Stimulated activated CD8-positive, alpha-beta memory T cell treated with anti-CD3 and anti-CD28 coated beads, Interleukin-7, amount 100 ng/mL, for 24 hours (primary cell): ENCODE measurements at places on chromosomes 12 and 14.

- DNase-seq: no peak
Observed at GRCh38 chr12:116078396-116078795, 199.1 kb downstream of the MED13L start.

DNA sequence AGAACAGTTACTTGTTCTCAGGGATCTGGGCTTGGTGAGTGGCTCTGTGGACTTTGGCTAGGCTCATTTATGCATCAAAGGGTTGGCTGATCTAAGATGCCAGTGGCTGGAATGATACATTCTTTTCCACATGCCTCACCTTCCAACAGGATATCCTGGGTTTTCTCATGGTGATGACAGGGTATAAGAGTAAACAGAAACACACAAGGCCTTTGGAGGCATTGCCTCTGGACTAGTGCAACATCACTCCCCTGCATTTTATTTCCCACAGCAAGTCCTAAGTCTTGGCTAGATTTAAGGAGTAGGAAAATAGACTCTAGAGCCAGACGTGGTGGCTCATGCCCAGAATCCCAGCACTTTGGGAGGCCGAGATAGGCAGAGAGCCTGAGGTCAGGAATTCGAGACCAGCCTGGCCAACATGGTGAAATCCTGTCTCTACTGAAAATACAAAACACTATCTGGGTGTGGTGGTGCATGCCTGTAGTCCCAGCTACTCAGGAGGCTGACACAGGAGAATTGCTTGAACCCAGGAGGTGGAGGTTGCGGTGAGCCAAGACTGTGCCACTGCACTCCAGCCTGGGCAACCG, 47.9 kb downstream of the RPH3A start:
- DNase-seq: no peak

GRCh38 chr12:109870648-109871047, 9.7 kb downstream of the GLTP start:
- DNase-seq: no peak

DNA sequence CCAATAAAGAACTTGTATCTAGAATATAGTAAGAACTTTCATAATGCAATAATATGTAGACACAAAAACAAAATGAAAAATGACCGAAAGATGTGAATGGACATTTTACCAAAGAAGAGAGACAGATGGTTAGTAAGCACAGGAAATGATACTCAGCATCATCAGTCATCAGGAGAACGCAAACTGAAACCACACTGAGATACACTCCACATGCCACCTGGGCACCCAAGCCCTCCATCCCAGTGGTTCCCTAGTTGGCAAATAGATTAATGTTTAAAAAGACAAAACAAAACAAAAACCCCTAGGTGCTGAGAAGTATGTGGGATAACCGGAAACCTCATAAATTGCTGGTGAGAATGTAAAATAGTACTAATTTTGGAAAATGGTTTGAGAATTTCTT, 26.8 kb upstream of the VPS33A start:
- no peak for DNase-seq

DNA sequence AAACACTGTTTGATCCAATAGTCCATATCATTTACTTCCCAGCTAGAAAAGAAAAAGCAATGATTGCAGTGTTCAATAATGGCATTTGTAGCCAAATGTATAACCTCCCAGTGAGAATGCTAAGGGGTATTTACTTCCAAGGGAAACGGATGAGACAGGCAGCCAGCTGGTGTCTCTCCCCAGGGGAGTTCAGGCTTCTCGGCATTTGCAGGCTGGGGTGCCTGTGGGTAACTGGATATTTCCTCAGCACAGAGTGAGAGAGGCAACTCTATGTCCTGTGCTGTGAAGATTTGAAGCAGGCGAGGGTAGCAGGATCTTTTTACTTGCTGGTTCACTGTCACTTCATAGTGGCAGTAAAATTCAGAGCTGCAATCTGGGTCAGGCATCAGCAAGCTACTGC, 1455.6 kb upstream of the TMEM132C start:
- DNase-seq: no peak

DNA sequence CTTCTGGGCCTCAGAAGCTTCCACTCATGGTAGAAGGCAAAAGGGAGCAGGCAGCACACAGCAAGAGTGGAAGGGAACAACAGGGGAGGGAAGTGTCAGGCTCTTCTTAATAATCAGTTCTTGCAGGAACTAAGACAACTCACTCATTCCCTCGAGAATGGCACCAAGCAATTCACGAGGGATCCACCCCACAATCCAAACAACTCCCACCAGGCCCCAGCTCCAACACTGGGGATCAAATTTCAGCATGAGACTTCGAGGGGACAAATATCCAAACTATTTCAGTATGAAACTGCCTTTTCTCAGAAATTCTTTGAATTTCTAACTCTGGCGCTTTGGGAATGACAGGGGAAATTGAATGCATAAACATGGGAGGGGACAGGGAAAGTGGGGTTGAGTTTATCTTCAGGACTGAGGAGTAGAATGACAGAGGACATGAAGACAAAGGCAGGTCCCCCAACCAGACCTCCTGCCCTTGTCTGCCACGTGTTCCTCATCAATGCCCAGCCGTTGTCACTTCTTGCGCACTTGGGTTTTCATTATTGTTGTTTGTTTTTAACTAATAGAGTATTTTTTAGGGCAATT, 24.6 kb upstream of the APOF start:
- DNase-seq: no peak

DNA sequence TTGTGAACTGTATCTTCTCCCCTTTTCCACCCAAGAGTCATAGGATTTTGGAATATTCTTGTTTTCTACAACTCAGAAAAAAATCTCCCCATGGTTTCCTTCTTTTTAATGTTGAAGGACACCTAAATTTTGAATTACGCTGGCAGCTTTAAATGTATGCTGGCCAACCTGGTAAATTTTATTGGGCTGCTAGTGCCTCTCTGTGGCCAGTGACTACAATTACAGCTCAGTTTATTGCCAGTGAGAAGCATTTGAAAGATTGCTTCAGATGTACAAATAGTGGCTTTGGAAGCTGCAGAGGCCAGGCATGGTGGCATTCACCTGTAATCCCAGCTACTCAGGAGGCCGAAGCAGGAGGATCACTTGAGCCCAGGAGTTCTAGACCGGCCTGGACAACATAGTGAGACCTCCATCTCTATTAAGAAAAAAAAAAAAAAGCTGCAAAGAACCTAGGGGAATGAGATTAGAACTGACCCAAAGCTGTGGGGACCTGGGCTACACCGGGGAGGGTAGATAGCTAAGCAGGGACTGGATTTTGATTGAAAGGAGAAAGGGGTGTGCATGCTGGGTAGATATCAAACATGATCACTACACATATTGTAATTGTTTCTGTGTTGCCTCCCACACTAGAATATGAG, 7.6 kb upstream of the RAB21 start:
- DNase-seq: no peak

DNA sequence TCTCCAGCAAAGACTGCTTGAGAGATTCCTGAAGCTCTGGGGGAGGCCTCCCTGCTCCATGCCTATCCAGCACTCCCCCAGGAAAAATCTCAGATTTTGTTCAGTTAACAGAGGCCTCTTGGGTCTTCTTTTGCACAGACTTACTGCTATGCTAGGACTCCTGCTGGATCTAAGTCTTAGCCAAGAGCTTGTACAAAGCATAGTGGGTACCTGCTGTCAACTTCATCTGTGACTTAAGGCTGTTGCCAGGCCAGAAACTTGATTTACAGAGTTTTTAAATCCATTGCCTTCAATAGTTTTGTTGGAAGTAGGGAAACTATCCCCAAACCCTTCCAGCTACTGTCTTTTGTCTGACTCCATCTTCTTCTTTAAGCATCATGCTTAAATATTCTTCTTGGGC, 140.5 kb downstream of the SMOC1 start:
- DNase-seq: no peak

DNA sequence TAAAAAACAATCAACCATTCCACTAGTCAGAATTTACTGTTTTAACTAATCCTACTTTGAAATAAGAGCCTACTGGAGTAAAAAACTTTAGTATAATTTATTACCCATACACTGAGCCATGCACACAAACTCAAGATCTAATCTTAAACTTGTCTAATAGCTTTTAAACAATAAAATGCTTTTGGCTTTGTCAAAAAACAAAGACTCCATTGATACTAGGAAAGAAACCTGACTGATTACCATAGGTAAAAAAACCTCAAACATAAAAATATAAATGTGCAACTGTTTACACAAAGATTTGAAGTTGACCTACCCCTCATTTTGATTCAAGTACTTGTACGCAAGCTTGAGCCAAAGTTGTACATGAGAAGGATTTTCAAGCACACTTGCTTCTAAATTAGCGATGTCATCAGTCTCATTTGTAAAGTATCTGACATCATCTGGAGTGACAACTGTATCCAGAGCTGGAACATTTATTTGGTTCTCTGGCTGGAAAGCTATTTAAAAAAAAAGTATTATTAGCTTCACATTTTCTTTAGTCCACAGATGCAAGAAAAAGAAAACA, 36.1 kb downstream of the ZFC3H1 start:
- no peak for DNase-seq

GRCh38 chr12:10361622-10362021, 28.2 kb downstream of the KLRK1 start:
- no peak for DNase-seq

DNA sequence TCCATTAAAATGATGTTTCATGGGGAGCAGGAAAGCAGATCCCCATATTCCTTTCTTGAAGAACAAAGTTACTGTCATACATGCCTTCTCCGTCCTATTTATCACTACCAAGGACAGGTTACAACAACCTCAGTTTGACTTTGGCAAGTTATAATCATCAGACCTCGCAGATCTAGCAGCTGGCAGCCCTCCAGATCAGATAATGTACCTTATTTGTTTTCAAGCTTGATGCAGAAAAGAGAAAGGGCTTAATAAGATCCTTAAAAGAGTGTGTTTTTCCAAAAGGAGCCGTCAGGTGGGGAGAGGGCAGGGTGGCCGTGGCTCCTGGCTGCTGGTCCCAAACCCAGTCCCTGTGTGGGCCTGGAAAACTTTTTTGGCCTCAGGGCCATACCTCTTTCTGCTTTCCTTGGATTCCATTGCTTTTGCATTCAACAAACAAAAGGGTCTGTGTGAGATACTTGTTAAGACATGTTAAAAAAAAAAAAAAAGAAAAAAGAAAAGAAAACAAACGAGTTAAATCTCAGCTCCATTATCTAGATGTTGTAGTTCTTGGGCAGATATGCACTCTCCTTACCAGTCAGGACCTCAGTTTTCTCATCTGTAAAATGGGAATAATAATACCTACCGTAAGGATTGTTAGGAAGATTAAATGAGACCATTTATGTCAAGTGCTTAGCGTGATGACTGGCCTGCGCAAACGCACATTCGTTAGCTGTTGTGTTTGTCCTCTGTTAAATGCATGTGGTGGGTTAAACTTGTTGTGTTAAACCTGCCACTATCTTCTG, 64.6 kb downstream of the B4GALNT3 start:
- DNase-seq: no peak
